CD4-positive, alpha-beta T cell treated with Interleukin-17A for 1 hour (primary cell): ENCODE measurements at places on chromosomes 12 and 14.

DNA sequence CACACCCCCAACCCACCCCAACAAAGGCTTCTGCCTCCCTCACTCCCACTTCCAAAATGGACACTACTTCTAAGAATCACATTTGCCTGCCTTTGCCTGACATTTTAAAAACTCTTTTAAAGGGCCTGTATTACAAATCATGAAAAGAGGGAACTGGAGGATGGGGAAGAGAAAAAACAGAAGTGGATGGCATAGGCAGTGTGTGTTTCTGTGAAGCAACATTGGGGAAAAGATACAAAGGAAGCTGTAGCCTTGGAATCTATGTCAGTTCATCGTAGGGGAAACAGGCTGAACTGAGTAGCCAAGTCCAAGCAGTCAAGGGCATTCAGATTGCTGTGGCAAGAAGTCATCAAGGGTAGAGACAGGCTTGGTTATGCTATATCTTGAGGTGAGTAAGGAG is 273.9 kb downstream of the BTG1 start:
- no peak for DNase-seq

DNA sequence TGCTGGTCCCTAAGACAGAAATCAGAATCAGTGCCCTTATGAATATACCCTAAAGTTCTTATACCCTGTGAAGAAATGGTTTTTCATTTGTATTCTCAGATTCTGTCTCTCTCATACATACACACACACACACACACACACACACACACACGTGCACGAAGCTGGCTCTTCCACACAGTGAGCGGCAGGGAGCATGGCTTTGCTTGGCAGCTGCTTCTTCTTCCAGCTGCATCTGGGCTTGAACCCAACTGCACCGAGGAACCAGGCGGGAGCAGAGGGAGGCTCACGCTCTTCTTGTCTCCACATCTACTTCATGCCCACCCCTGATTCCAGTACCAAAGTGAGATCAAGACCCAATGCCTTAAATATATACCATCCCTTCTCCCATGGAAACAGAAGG is 19.4 kb downstream of the GRIN2B start:
- no peak for DNase-seq

DNA sequence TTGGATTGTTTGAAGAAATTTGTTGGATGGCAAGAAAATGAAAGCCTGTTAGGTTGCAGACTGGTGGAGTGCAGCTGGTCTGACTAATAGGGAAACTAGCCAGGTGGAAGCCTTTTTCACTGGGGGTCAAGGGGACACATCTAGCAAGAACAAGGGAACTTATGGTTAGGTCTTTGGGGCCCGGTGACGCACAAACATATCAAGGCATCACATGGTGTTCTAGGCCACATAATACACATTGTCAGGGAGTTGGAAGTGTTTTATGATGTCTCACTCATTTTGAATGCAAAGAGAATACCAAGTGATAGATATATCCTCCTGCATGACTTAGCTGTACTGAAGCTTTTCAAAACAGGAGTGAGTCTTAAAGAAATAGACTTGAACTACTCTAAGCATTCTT is 351.2 kb downstream of the KCNH5 start:
- no peak for DNase-seq

- no peak for DNase-seq
Observed at GRCh38 chr12:53184828-53185227, 4.1 kb upstream of the CSAD start.
